ENCODE measurements at places on chromosomes 3 and 15. TPM values are rescaled to one million over a fixed set of nuclear protein-coding genes. Genes with fewer than 3 reads are reported as not detected.

DNA sequence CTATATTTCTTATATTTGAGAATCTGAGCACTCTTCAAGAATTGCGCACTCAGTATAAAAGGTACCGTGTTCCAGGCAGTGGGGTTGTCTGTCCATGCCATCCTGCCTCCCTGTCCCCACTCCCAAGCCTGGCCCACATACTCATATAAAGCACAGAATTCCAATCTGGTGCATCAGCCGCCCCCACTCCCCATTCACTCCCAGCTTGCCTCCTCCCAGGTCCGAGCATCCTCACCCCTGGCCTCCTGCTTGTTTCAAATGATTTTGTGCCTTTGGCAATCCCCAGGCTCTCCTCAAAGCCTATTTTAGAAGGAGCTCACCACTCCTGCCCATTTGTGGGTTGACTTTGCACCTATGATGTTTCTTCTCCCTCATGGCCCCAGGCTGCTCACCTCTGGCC lies 22.2 kb upstream of the IGF1R start:
- peak; percentile 45 for DNase-seq
- H3K27me3 ChIP-seq = peaks cover 35% of the 10 kb centered on the region
- H3K4me1 ChIP-seq = no peaks in the 10 kb centered on the region
- no peak overlapping the region for H3K27ac ChIP-seq
- no peak overlapping the region for H3K4me3 ChIP-seq
- no peaks in the 10 kb centered on the region for H3K36me3 ChIP-seq

CRYGS gene
- total RNA-seq = 4.4 TPM

MORC1 gene
- not detected for total RNA-seq

SLC2A2 gene
- total RNA-seq = not detected

CHAC1 gene
- 8.4 TPM for total RNA-seq

GRCh38 chr3:46414739-46415138 lies 7.7 kb downstream of the CCRL2 start:
- H3K4me3 ChIP-seq = no peak overlapping the region
- no peak overlapping the region for H3K27ac ChIP-seq
- peaks cover 11% of the 10 kb centered on the region for H3K4me1 ChIP-seq
- peaks cover 4% of the 10 kb centered on the region for H3K36me3 ChIP-seq

- H3K27ac ChIP-seq = no peak overlapping the region
- peaks cover 11% of the 10 kb centered on the region for H3K27me3 ChIP-seq
- no peak for DNase-seq
- no peak overlapping the region for H3K4me3 ChIP-seq
Measured at GRCh38 chr15:81398910-81399551, 25.0 kb upstream of the TMC3 start.

DNA sequence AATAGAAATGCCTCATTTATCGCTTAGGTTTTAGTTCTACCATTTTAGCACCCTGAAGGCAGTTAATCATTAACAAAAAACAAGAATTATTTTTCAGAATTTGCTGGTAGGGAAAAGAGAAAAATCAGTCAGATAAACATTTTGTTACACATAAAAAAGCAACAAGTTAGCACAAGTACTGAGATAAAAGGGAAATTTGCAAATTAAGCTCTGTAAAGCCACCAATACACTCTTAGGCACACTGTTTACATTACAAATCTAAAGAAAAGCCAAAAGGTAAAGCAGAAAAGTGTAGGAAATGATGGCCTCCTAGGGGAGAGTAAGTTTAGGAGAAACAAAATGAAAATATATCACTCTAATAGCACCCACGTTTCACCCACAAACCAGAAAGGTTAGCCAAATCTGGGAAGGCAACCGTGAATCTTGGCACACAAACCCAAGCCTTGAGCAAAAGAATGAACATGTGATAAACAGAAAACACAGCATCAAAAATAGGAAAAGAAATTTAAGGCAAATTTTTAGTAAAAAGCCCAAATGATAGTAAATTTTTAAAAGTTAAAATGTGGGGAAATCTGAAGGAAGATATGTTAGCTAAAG lies 1.6 kb upstream of the SATB1 start:
- H3K27me3 ChIP-seq = peaks cover 2% of the 10 kb centered on the region
- H3K36me3 ChIP-seq = peaks cover 80% of the 10 kb centered on the region
- peaks cover 57% of the 10 kb centered on the region for H3K4me1 ChIP-seq
- peak overlapping the region; percentile 83 for H3K4me3 ChIP-seq

HRH1 gene
- 0.52 TPM for total RNA-seq

GRCh38 chr3:168155303-168155702 lies 59.6 kb upstream of the GOLIM4 start:
- H3K4me1 ChIP-seq = no peaks in the 10 kb centered on the region
- no peak for DNase-seq
- no peaks in the 10 kb centered on the region for H3K36me3 ChIP-seq
- peaks cover 3% of the 10 kb centered on the region for H3K27me3 ChIP-seq

EFHB gene
- total RNA-seq = 0.44 TPM

DNA sequence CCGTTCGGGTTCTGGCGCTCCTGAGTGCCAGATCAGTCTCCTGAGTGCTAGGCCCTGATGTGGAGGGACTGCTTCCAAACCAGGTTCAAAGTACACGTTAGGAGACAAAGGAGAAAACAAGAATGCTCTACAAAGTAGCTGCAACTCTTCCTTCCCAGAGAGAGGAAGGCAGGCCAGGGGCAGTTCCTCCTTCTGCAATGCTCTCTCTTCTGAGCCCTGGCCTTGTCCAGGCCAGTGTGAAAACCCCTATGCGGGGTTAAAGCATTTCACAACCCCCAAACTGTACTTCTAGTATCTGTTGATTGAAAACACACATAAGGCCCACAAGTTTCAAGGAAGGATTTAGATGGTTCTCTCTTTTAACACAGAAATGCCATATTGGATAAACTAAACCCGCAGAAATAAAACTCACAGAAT lies 9.7 kb upstream of the CALML4 start:
- peaks cover 21% of the 10 kb centered on the region for H3K36me3 ChIP-seq
- no peak overlapping the region for H3K27ac ChIP-seq
- H3K4me3 ChIP-seq = no peak overlapping the region
- no peaks in the 10 kb centered on the region for H3K27me3 ChIP-seq
- H3K4me1 ChIP-seq = peaks cover 8% of the 10 kb centered on the region

DNA sequence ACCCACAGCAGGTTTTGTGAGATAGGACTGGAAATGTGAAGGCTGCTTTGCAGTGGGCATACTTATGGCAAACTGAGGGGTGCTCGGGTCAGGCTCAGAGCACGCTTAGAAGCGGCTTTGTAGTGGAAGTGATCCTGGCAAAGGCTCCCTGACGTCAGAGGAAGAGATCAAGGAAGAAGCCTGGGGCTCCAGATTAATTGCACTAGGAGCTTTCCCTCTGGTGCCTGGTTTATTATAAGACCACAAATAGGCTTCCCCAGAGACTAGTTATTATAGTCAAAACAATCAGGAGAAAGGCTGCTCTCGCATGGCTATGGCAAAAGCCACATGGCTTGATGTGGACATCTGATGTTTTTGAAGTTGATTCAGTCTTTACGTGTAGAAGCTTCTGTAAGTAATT lies 515.1 kb downstream of the GABRG3 start:
- no peaks in the 10 kb centered on the region for H3K4me1 ChIP-seq
- H3K4me3 ChIP-seq = no peak overlapping the region
- H3K27ac ChIP-seq = no peak overlapping the region
- no peaks in the 10 kb centered on the region for H3K36me3 ChIP-seq

DNA sequence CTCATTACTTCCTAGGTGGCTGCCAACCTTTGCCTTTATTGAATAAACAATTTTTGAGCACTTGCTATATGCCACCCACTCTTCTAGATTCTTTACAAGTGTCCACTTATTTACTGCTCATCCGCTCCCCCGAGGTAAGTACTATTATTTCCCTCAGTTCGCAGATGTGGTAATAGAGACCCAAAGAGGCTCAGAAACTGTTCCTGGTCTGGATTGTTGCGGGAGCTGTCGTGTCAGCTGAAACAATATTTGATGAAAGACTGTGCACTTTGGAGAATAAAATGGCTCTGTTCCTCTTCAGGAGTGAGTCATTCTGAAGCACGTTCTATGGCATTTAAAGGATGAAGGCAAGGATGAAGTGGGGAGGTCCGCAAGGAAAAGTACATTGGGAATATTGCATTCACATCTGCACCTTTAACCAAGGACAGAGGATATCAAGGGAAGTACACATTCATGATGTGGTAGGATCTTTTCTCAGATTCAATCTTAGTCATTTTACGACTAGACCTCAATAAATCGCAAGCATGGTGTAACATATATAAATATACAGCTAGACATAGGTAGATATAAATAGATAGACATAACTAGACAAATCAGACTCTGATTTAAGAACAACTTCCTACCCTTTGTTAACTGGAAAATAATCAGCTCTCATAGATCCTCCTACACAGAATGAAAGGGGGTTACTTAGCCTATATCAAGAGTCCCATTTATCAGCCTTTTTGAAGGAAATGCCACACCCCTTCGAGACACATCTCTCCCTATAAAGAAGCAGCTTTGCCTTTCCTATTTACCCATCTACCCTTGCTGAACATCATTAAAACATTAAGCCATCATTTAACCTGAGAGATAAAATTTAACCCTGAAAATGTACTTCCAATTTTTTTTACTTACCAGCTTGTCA lies 70.3 kb downstream of the RORA start:
- no peak overlapping the region for H3K4me3 ChIP-seq
- peaks cover 38% of the 10 kb centered on the region for H3K27me3 ChIP-seq
- no peak overlapping the region for H3K27ac ChIP-seq
- H3K36me3 ChIP-seq = no peaks in the 10 kb centered on the region
- no peak for DNase-seq
- no peaks in the 10 kb centered on the region for H3K4me1 ChIP-seq

DNA sequence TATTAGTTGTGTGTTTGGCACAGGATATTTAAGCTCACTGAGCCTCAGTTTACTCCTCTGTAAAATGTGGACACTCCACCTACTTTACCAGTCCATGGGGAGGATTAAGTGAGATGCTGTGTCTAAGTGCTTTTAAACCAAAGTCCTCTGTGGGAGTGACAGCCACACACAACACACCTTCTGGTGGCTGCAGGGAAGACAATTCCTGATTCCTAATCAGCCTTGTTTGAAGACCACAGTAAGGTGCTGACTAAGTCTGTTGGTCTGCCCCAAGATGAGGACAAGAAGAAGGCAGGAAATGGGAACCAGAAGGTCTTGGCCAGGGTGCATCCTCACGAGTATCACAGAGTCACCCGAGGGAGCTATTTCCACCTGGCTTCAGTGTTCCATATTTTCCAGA lies 52.3 kb downstream of the EPHB1 start:
- H3K4me1 ChIP-seq = peaks cover 1% of the 10 kb centered on the region
- no peak overlapping the region for H3K4me3 ChIP-seq
- peaks cover 14% of the 10 kb centered on the region for H3K27me3 ChIP-seq
- no peak for DNase-seq

SUMF1 gene
- 6.7 TPM for total RNA-seq
